ENCODE measurements at places on chromosomes 1 and 21.

DNA sequence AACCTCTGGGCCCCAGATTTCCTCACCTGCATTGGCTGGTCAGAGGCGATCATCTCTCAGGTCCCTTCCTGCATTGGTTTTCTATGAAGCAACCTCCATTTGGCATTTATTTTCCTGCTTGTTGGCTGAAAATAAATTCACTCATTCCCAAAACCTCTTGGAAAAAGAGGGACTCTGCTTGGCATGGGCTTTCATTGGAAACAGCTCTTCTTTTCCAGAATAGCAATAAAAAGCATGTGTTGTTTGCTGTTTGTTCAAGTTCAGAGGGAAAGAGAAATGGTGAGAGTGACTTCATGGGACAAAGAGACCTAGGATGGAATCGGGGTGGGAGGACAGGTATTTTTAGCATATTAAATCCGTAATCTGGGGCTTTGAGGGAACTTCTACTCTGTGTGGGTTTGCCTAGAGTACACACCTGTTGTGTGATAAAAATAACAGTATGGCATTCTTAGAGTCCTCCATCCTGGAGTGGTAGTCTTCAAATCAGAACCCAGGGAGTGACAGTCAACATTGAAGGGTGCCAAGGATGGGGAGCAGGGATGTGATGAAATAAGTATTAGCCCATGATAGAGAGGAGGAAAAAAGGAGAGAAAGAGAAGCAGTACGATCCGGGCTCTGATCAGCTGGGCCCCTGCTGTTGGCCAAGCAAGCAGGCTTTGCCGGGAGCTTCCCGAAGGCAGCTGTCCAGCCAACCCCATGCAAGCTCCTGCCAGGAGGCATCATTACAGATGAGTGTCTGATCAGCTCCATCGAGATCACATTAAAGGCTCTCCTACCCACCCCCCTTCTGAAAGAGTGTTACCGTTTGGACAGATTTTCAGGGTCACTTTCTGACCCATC lies 131.9 kb upstream of the NFIA start:
- DNase-seq, result no peak

GRCh38 chr1:227726924-227727599 lies 8.0 kb downstream of the JMJD4 start:
- DNase-seq, result no peak

GRCh38 chr1:51976846-51977602 lies 13.5 kb downstream of the RAB3B start:
- DNase-seq, result no peak

DNA sequence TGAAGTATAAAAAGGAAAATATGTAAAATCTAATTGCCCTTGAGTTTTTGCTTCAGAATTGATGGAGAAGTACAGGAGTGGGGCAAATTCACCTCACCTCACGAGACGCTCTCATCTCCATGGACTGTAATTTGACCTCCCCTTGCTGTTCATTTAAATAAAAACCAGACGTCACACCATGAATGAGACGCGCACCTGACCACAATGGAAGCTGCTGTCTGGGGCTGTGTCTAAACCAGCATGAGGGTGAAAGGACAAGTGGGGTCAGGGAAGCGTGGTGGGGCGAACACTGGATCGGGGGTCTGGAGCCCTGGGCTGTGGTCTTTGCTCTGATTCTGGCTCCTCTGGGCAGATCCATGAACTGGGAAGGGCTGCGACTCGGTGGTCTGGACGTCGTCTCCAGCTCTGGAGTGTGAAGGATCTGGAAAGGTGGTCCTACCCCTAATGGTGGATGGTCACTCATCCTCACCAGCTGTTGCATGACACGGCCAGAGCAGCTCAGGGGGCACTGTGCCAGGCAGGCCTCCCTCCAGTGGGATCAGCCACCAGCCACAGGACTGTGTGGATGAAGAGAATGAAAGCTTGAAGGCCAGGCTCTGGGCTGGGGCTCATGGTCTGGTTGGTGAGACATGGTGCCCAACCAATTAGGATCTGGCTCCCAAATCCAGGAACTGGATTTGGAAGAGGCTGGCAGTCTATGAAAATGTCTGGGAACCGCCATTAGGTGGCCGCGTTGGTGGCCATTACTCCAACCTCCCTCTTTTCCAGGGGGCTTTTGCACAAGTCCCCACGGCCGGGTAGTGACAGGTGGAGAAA lies 728.6 kb downstream of the PTPRU start:
- no peak for DNase-seq

- DNase-seq, result no peak
Observed at GRCh38 chr1:119209596-119210295, 69.3 kb upstream of the WARS2 start.

- no peak for DNase-seq
Observed at GRCh38 chr21:45012662-45013259, 61.6 kb upstream of the ADARB1 start.

- DNase-seq, result no peak
Observed at GRCh38 chr1:172950528-172950927, 100.2 kb downstream of the TNFSF18 start.

- no peak for DNase-seq
Observed at GRCh38 chr1:8408151-8408839, 90.4 kb downstream of the SLC45A1 start.

- no peak for DNase-seq
Observed at GRCh38 chr1:165365341-165365740, 8.8 kb upstream of the LMX1A start.

DNA sequence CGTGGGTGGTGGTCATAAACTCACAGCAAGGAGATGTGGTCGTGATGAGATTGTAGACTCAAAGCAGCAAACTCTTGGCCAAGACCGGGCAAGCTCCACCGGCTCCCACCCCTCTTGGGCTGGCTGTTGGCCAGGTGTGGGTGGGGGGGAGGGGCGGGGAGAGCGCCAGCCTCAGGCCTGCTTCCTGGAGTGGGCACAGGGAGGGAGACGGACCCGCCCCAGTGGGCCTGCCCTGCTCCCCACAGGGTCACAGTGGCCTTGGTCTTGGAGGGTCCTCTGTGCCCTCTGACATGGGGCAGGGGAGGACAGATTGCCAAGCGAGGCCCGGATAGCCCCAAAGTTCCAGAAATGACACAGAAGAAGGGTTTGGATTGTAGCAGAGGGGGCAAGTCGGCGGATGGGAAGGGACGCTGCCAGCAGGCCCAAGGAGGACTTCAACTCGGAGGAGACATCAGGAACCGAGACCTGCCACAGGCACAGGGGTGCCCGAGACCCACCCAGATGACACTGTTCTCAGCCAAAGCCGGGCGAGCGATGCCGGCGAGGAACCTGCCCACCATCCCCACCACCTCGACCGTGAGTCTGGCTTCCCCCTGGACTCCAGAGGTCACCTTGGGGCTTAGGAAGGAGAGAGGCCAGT lies 85.4 kb upstream of the ACTRT2 start:
- DNase-seq, result no peak

DNA sequence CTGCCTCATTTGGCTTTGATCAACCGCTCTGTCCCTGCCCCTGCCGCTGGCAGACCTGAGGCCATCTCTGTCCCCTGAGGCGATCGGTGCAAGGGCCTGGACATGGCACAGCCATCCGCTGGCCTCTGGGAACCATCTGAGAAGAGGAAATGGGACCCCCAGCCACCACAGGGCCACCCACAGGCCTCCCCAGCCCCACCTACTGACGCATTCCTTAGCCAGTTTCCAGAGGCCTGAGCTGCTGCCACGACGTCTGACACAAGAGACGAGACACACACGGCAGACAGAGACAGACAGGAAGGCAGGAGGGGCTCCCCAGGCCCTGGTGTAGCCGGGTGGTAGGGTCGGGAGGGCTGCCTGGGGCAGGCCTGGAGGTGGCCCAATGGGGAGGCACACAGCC lies 37.3 kb upstream of the EDN2 start:
- no peak for DNase-seq

DNA sequence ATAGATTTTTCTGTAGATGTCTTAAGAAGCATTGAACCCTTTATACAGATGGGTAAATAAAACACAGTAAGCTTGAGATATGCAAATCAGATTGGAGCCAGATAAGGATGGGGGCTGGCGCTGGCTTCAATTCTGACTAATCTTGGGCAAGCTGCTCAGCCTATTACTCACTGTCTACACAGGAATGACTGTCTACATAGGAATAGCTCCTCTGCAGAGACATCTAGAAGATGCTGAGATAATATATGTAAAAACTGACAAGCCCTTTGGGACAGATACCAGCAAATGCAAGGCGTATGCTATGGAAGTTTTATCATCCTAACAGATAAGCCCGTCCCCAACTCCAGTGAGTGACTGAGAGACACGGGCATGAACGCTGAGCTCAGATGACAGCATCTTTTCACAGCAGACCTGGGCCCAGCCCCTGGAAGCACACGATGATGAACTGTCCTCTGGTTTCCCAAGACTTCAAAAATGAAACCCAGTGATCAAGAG lies 1.7 kb downstream of the CLDN14 start:
- no peak for DNase-seq

DNA sequence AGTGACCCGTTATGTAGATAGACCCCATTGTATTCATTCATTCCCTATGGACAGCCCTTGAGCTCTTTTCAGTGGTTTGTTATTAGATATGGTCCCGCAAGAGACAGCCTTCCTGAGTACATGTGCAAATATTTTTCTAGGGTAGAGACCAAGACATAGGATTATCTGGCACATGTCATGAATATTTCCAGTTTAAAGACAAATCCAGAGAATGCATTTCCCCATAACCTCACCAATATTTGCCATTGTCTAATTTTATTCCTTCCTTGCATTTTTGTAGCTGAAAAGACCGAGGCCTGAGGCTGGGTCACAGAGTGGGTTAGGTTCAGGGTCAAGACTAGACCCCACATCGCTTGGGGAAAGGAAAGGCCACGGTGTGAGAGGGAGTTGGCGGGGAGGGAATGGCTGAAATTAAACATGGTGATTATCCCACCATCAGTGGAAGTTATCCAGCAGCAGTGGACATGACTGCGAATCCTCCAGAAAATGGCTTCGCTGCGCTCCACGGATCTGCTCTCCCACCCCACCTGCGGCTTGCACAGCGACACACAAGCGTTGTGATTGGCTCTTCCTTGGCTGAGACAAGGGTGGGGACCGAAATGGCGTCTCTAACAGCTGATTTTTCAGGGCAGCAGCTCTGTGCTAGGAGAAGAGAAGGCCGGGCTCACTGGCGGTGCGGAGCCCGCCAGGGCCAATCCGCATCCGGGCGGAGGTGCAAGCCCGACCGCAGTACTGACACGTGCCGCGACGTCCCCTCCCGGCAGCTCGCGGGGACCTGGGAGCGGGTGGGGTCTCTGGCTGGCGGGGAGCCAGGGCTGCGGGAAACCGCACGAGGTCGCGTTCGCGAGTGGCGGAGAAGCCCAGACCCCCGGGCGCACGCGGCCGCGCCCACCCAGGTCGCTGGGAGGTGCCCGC lies 16.1 kb upstream of the STMN1 start:
- peak; percentile 67 for DNase-seq

- DNase-seq, result no peak
Observed at GRCh38 chr1:241077386-241078147, 279.4 kb downstream of the RGS7 start.

DNA sequence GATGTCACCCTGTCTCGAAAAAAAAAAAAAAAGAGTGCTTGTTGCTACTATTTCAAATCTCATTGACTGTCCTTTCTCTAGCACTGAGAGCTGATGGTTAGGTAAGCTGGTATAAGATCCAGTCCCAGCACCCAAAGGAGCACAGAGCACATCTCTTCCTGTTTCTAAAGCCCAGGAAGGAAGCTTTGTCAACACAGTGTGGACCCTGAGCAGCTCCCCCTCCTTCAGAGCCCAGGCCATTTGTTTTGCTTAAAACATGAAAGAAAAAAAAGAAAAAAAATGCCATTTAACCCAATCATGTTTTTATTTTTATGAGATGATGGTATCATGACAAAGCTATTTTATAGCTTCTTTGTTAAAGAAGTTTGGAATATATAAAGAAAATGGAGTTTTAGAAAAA lies 184.1 kb upstream of the DUSP10 start:
- no peak for DNase-seq

- no peak for DNase-seq
Observed at GRCh38 chr1:200258447-200259375, 151.1 kb downstream of the ZNF281 start.

DNA sequence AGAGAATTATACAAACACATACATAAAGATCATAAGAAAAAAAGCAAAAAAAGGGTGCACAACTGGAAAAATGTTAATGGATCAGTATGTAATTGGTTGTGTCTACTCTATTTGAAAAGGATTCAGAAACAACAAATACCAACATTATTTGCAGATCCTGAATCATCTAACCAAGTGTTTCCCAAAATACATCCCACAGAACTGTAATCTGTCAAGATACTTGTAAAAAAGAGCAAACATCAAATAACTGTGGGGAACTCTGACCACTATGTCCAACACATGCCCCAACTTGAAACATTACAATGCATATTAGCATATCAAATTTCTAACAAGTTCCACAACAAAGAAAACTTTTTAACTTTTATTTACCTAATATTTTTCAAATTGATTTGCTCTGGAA lies 22.6 kb downstream of the ANKRD13C start:
- DNase-seq, result no peak

GRCh38 chr1:10986525-10986890 lies 25.9 kb upstream of the TARDBP start:
- DNase-seq, result no peak

DNA sequence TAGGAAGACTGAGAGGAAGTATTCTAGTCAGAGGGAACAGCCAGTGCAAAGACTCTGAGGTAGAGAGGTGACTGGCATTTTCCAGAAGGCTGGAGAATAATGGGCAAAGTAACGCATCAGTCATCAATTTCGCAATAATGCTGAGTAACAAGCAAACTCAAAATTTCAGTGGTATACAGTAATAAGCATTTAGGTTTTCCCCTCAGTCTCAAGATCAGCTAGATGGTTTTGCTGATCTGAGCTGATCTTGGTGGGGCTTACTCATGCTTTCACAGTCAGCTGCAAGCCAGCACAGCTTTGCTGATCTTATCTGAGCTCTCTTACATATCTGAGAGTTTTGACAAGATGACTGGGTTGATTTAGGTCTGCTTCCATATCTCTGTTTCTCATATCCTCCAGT lies 108.7 kb downstream of the TSEN15 start:
- no peak for DNase-seq
